NCI-H510A treated with DMSO at 0.1 percent for 48 hours (cell line): ENCODE measurements at places on chromosomes 7 and 10.

GRCh38 chr10:102121739-102122372, 1.7 kb upstream of the LDB1 start:
- peak; percentile 66 for DNase-seq

DNA sequence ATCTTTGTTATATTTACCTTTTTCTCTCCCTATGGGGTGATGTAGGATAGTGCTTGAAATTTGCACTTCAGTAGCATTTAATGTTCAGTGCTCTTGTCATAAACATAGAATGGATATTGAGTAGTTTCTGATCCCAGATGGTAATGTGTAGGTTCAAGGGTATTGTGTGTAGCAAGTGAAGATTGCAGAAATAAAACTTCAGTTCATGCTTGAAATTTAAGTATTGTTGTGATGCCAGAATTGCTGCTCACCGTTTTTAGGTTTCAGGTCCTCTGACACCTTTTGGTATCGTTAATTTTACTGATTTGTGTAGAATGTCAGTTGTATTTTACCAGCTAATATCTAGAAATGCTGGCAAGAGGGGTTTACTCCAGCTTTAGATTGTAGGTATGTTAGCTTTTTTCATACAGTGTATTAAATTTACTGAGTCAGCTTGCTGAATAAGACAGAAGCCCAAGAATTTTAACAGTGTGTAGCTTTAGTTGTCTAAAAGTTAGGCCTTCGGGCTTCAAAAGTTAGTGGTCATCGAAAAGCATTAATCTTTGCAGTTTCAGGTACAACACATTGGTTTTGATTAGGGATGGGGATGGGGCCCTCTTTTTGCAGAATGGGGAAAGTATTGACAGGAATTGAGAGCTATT, 1.9 kb downstream of the PTEN start:
- DNase-seq = no peak

GRCh38 chr10:17425584-17426262, 28.7 kb downstream of the ST8SIA6 start:
- no peak for DNase-seq

- no peak for DNase-seq
Measured at GRCh38 chr7:94632338-94633013, 23.5 kb downstream of the SGCE start.

- no peak for DNase-seq
Measured at GRCh38 chr10:8424555-8425211, 370.2 kb downstream of the GATA3 start.

DNA sequence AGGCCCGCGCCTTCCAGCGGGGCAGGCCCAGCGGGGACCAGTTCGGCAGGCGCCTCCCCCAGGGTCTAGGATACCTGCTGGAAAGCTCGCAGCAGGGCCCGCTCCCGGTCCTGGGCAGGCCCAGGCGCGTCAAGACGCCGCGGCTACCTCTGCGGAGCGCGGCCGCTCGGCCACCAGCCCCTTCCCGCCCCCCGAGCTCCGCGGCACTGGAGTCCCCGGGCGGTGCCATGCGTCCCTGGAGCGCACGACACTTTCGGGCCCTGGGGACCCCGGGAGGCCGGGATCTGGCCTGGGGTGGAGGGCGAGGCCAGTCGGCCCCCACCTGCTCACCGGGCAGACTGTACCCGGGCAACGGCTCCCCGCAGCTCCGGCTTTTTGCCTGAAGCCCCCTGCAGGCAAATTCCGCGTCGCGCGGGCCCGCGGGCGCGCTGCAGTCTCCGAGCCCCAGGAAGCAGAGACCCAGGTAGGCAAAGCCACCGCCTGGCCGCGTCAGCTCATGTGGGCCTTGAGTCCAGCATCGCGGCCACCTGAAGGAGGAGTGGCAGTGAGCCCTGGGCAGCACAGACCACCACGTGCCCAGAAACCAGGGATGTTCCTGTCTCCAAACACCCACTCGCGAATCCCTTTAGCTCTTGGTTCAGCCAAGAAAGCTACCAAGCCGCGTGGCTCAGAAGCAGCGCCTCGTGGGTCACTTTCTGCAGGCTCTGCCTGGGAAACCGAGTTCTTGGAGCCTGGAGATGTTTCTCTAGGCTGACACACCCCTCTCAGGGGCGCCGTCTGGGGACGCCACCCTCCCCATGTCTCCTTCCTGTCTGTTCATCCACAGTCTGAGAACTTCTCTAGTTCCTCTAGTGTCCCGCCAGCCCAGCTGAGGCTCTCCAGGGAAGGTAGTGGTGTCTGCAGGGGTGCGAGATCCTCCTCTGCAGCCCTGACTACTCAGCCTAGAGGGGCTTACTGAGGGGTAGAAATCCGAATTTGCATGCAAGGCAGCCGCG, 46.1 kb upstream of the APBB1IP start:
- DNase-seq = no peak

DNA sequence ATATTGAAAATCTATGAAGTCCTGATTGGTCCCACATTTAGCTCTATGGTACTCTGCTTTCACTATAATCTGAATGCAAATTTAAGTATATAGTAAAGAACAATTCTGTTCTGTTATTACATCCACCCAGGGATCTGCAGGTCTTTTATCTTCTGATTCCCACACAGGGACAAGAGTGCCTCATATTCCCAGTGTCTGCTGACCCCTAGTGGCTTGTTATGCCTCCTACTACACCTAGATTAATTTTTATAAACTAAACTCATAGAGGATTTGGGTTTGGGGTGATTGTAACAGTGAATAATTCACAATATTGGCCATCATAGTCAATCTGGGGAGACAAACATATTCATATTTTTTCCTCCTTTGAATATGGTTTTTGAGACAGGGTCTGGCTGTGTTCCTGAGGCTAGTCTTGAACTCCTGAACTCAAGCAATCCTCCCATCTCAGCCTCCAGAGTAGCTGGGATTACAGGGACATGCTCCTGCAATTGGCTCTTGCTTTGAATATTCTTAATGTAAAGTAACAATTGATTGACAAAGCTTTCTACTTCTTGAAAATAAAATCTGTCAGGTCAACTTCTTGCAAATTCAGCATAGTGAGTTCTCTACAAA, 282.1 kb downstream of the KCND2 start:
- DNase-seq = peak; percentile 23

DNA sequence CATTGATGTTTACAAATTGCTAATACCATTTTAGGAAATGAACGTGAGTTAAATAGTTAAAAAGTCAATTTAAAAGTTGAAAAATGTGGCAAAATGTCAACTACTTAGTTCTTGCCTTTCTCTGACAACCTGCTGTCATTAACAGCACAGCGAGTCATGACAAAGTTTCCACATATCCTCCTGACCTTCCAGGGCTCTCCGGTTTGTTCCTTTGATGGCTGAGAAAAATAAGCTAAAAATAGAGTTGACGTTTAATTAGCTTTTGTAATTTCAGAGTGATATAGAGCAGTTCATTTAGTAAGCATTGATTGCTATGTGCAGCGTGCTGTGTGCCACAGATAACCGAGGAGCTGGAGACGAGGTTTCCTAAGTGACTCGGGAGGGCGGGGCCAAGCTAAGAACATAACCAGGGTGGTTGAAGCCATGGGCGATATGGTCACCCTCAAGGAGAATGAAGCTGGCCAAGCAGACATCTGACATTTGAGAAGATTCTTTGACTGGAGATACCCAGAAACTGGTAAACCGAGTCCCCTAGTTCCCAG, 47.9 kb downstream of the OGDH start:
- DNase-seq = no peak

DNA sequence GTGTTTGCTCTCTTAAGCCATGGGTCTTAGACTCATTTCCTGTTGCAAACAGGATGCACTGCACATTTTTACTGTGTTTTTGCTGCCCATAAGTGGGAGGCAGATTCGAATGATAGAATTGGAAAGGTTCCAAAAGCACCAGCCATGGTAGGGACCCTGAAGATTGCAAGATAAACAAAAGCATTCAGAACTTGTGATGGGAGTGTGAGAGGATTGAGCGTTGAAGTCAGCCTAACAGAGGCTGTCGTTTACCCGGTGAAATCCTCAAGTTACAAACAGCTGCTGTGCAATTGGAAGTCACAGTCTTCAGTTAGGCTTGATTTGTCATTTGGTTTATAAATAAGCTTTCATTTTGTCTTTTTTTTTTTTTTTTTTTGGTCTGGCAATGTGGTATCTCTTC, 192.7 kb upstream of the MKI67 start:
- no peak for DNase-seq
